ENCODE measurements at places on chromosomes 12 and 14.
A peak's percentile ranks its signal among the peaks of the same experiment; 100 is the strongest.

DNA sequence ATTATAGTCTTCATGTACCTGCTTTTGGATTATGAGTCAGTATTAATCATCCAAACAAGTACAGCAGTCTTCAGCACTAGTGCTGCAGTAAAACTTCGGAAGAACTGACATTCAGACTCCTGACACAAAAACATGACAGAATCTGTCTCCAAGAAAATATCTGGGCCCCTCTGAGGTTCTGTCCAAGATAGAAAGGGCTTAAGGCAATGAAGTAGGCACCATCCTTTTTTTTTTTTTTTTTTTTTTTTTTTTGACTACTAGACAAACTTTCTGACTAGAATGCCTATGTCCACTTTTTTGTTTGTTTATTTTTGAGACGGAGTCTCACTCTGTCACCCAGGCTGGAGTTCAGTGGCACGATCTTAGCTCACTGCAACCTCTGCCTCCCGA is 112.5 kb downstream of the MED13L start:
- peak; percentile 46 for DNase-seq

- DNase-seq, result no peak
Measured at GRCh38 chr14:87873741-87874140, 119.2 kb downstream of the GALC start.

DNA sequence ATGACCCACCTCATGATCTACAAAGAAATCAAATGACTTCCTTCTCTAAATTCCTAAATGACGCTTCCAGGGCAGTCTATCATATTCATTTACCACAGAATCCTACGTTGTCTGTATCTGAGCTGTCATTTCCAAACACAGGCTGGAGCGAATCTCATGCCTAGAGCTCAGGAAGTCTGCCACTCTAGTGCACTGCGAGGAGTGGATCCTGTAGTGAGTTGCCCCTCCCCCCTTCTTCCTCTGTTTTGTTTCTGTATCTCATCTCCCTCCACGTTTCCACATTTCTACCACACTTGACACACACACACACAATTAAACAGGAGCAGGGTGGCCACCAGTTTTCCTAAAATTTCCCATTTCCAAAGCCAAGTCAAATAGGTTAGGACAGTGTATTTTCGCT is 415.4 kb upstream of the PRICKLE1 start:
- DNase-seq, result no peak

- peak; percentile 87 for DNase-seq
Measured at GRCh38 chr12:65278576-65279368, at the start of gene MSRB3. TSS of gene MSRB3 (plus strand) at chr12:65278683. CDS start at chr12:65308580, 29,897 bp downstream.

DNA sequence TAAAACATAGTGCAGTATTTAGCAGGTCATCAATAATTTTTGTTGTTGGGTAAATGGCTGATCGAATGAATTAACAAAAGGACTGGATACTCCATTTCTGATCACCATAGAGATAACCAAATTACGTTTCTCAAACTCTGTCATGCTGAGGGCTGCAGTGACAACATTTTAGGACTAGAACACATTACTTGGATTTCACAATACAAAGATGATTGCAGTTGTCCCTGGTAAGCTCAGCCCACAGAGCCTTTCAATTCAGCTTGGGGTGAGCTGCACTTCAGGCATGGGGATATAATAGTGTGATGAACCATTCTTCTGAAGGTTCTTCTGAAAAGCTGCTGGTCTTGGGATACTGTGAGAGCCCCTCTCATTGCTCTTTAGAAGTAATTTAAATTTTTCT is 74.3 kb downstream of the FAR2 start:
- DNase-seq, result no peak

All from myocyte (in vitro differentiated cells).